Fibroblast of skin of right biceps (primary cell): ENCODE measurements at places on chromosomes 11 and 22.

DNA sequence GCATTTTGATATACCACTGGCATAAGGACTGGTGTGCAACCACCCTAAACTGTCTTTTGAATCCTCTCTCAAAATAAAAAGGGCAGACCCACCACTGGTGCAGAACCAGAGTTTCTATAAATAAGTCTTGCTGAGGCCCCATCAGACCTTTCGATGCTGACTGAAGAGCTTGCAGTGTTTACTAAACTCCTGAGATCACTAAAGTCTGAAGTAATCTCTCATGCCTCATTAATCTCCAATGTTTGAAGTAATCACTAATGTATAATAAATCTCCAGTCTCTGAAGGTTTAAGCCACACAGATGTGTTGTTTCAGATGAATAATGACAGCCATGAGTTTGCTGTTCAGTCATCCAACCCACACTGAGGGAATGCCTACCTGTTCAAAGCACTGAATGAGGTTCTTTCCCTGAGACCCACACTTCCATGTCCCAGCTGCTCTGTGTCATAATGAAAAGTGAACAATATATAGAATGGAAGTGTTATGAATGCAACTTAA lies 50.6 kb upstream of the DEUP1 start:
- DNase-seq = no peak

DNA sequence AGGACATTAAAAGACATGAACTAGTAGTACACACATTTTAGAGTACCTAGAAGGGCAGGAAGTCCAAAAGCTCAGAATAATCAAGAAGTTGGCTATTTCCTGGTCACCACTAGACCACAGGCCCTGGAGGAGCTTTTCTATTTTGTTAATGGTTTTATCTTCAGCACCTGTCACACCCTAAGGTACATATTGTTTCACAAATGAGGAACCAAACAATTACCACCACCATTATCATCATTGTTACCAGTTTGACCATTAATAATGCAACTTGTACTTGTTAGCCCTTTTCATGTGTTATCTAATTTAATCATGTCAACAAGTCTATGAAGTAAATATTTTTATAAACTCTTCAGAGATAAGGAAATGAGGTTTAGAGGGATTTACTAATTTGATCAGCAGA lies 4.9 kb downstream of the MRPL48 start:
- no peak for DNase-seq

GRCh38 chr11:44680982-44681597 lies 45.7 kb upstream of the TSPAN18 start:
- no peak for DNase-seq

DNA sequence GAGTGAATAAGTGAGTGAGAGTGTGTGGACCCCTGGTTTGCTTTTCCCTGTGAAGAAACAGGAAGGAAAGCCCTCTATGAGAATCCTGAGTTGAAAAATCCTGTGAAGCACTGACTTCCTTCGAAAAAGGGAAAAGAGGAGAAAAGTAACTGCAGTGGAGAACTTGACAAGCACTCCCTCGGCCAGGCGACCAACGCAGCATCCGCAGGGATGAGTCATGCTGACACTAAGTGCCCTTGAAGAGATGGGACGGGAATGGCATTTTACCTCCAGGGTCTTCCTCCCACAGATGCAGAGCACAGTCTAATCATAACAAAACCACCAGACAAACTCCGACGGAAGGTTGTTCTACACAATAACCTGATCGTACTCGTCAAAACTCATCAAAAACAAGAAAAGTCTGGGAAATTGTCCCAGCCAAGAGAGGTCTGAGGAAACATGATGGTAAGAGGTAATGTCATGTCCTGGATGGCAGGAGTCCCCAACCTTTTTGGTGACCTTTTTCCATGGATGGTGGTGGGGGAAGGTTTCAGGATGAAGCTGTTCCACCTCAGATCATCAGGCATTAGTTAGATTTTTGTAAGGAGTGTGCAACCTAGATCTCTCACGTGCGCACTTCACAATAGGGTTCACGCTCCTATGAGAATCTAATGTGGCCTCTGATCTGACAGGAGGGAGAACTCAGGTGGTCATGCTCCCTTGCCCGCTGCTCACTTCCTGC lies 132.2 kb upstream of the B3GAT1 start:
- DNase-seq = no peak

DNA sequence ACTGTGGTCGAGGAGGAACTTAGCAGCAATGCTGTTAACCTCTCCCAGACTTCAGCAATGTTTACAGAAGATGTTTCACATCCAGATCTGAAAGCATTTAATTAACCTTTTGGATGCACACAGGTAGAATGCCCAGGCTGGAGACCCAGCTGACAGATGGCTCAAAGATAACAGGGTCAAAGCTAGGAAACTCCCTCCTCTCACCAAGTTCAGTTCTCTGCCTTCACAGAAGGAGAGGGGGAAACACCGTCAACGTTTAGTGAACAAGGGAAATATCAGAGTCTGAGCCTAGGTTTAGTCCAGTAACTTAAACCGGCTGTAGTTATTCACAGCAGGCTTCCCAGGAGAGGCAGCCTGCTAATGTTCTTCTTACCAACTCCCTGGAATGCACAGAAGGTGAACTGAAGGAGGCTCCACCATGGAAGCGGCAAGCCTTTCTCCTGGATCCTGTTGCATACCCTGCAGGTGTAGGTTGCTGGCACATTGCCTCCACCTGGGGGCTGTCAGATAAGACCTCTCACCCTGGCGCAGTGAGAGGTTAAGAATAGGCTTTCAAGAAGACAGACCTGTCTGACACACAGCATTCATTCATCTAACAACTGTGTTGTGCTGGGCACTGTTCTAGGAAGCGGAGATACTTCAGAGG lies 23.5 kb upstream of the ANKK1 start:
- DNase-seq = no peak

DNA sequence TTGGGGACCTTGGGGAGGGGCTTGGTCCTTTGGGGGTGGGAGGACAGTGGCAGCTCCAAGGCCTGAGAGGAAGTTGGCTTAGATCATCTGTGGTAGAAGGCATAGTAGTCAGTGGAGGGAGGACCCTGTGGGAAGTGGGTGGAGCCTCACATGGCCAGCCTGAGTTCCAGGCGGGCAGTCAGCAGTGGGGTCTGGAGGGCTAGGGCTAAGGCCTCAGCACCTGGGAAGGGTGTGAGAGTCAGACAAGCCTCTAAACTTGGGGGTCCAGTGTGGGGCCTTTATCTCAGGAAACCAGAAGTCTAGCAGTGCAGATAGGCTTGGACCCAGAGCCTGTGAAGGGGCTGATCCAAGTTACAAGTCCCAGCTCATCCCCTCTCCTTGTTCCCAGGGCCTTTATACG lies 4.0 kb downstream of the NLRX1 start:
- no peak for DNase-seq

GRCh38 chr11:109958821-109959166 lies 134.4 kb upstream of the ZC3H12C start:
- DNase-seq = no peak

DNA sequence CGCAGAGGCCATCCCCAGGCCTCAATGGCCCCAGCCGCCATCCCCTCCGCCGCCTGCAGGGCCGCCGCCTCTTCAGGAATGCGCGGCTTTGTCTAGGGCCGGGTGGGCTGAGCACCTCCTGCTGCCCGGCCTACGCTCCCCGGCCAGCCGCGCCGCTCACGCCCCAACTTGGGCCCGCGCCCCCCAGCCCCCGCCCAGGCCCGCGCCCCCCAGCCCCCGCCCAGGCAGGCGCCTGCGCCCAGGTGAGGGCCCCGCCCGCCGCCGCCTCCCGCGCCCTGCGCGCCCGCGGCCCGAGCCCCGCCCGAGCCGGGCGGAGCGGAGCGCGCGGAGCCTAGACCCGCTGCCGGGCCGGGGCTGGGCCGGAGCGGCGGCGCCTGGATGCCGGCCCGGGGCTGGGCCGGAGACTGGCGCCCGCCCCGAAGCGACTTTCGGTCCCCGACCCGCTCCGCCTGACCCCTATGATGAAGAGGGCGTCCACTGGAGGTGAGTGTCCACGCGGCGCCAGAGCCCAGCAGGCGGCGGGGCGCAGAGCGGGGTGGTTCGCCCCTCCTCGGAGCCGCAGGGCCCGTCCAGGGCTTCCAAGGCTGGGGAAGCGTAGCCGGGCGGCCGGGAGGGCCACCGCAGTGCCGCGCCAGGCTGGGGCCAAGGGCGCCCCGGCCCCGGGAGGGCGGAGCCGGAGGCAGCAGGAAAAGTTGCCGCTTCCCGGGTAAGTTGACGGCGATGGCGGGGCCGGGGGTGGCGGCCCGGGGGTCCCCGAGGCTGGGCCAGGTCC lies 34.3 kb upstream of the PRODH start:
- peak; percentile 19 for DNase-seq

DNA sequence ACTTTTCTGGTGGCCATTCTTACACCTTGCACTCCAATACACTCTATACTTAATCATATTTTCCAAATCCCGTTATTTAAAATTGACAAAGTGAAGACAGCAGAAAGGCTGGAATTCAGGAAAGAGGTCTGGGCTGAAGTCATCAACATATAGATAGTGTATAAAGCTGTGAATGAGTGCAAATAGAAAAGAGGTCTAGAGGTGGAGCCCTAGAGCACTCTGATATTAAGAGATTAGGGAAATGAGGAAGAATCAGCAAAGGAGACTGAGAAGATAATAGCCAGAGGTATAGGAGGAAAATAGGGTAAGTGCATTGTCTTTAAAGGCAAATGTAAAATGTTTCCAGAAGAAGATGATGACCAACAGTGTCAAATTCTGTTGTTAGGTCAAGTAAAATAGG lies 7.9 kb downstream of the CTR9 start:
- no peak for DNase-seq

DNA sequence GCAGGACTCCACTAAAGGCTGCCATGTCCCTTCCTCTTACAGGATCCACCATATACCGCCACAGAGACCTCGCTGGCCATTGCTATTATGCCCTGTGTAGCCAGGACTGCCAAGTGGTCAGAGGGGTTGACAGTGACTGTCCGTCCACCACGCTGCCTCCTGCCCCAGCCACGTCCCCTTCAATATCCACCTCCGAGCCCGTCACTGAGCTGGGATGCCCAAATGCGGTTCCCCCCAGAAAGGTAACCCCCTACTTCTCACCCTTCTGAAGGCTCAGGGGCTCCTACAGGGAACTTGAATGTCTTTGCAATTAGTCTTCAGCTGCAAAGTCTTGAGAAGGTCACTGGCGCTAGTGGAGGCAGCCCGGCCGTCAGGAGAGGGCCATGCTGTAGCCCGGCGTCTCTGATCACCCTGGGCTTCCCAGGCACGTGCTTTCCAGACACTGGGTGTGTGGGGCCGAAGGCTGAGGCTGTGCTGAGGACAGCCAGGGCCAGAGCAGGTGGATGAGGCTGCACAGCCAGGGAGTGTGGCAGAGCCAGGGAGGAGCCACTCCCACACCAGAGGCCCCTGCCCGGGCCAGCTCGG lies 30.0 kb upstream of the MUC5B start:
- DNase-seq = no peak
